ENCODE measurements at places on chromosomes 13 and 19. TPM values are rescaled to one million over a fixed set of nuclear protein-coding genes. Genes with fewer than 3 reads are reported as not detected.

GRCh38 chr19:28042516-28042915, 1170.4 kb downstream of the UQCRFS1 start:
- no peak for DNase-seq

DNA sequence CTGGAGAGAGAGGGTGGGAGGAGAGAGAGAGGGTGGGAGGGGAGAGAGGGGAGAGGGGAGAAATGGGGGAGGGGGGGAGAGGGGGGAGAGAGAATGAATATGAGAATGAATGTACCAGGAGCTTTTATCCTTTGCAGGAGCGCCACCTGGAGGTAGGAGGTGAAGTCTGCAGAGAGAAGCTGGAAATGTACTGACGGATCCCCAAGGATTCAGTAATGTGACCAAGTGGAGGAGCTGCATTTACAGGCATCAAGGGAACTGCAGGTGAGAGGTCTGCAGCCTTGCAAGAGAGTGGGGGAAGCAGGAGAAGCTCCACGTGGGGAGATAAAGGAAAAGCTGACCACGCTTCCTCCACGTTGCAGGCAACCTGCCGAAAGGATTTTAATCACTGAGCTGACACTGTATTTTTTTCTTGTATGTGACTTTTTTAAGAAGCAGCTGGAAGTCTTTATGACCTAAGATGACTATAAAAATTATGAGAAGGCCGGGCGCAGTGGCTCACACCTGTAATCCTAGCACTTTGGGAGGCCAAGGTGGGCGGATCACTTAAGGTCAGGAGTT, 33.7 kb downstream of the VSTM1 start:
- DNase-seq: peak; percentile 94

DNA sequence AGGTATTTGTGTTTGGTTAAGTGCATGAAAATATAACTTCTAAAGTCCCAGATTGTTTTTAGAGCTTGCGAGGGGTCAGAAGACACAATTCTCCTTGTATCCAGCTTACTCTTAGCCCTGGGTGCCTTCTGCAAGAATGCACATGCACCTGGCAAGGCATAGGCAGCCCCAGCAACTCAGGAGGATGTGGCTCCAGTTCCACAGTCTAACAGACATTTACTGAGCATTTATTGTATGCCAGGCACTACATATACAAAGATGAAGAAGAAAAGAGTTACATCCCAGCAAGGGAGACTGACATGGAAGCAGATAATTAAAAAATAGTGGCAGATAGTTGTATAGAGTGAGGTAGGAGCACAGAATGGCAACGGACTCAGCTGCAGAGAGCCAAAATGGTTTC, 101.1 kb upstream of the FRY start:
- DNase-seq: peak; percentile 60

DNA sequence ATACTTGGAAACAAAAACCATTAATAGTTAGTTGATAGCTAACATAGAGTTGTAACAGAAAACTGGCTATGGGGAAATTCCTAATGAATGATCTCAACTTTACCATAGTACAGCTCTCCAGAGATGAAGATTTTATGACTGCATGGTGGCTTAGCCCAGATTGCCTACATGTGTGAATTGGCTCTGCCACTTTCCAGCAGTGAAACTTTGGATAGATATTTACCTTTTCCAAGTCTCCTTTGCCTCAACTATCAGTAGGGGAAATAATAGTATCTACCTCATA, 161.1 kb downstream of the LACC1 start:
- DNase-seq: no peak

- no peak for DNase-seq
Measured at GRCh38 chr19:7522923-7523667, 671 bp downstream of the MCOLN1 start.

GRCh38 chr13:72303941-72304746, 423.3 kb downstream of the MZT1 start:
- DNase-seq: no peak

DNA sequence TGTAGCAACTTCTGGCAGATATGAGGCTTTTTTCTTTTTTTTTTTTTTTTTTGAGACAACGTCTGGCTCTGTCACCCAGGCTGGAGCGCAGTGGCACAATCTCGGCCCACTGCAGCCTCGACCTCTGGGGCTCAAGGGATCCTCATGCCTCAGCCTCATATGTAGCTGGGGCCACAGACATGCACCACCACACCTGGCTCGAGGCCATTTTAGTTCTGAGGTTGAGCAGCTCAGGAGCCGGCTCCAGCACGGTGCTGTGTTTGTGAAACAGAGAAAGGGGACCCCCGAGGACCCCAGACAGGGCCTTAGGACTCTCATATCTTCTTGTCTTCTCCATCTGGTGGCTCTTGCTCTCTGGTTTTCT, 3.4 kb upstream of the FLT3LG start:
- no peak for DNase-seq

GRCh38 chr19:50189331-50189730, 14.1 kb upstream of the MYH14 start:
- DNase-seq: peak; percentile 54

Gene HRC
- total RNA-seq: 0.08 TPM

Gene CLIP3
- 0.13 TPM for total RNA-seq

DNA sequence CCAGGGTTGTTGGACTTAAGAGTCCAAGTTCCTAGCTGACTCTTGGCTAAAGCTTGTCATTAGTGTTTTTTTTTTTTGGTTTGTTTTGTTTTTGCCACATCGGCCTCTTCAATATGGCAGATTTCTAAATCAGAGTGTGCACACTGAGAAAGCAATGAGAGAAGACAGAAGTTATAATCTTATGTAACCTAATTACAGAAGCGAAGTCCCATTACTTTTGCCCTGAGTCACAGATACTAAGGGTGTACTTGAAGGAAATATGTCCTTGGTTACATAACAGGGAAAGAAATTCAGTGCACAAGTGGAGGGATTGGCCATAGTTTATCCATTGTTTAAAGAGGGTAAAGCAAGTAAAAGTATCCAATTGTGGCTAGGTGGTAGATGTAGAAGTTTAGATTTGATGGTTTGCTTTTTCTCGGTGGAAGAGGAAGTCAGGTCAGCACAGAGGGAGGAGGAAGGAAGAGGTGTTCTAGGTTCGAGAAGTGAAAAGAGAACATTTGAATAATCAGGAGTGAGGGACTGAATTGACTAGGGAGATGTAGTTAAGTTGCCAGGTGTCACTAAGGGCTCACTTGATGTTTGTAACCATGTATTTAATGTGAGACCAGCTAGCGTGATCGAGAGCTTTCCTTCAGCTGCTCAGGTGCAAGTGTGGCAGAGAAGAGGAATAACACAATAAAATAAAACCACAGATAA, 12.2 kb downstream of the GTF2F2 start:
- no peak for DNase-seq

DNA sequence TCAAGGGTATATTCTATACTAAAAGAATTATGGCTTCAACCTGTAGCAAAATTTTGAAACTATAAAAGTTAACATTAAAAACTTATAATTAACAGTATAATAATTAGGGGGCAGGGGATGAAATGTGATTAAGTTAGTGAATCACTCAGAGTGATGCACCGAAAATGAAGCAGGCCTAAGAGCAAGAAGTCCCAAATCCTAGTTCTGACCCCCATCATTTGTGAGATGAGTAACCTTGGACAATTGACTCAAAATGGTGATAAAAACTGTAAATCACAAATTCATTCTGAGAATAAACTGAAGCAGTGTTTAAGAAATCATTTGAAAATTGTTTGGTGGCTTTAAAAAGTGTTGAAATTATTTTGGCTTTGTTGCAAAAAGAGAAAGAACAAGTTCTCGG, 56.8 kb downstream of the KLF12 start:
- no peak for DNase-seq

Gene IL11
- total RNA-seq: 0.31 TPM

Gene GPR12
- not detected for total RNA-seq

DNA sequence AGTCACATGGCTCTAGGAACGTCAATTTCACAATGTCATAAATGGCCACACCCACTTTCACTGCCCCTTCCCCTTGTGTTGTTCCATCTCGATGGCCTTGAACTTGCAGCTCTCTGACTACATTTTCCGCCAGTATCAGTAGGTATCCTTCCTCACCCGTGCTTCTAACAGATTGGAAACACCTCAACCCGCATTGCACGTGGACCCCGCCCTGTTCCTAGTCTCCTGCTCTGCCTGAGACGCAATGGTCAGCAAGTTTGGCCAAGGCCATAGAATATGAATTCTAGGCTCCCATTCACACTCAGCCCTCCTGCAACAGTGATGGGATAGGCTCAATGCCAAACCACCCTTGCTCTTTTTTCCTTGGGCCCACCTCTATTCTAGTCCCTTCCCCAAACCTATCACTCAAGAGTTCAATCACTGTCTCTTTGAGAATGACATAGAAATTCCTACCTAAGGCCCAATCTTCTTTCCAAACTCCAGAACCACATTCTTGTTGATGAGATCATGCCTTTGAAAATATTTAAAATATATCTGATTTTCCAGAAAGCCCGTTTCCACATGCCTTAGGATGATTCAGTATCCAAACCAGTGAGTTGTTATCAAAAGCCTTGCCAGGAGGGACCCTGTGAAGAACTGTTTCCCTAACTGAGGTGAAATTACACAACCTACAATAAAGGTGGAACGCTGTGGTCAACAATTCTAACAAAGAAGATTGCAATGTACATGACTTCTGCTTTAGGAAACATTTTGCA, 334.6 kb downstream of the MYO16 start:
- no peak for DNase-seq

Gene PSG7
- total RNA-seq: not detected

DNA sequence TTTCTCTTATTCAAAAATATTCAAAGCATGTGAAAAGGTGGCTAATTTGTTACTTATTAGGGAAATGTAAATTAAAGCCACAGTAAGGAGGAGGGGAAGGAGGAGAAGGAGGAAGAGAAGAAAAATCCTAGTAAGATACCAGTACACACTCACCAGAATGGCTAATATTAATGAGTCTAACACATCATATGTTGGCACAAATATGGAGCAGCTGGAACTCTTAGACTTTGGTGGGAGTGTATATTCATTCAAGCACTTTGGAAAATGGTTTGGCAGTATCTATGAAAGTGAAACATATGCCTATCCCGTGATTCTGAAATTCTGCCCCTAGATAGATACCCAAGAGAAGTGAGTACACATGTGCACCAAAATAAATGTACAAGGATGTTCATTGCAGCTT, 38.1 kb upstream of the RGCC start:
- DNase-seq: no peak

DNA sequence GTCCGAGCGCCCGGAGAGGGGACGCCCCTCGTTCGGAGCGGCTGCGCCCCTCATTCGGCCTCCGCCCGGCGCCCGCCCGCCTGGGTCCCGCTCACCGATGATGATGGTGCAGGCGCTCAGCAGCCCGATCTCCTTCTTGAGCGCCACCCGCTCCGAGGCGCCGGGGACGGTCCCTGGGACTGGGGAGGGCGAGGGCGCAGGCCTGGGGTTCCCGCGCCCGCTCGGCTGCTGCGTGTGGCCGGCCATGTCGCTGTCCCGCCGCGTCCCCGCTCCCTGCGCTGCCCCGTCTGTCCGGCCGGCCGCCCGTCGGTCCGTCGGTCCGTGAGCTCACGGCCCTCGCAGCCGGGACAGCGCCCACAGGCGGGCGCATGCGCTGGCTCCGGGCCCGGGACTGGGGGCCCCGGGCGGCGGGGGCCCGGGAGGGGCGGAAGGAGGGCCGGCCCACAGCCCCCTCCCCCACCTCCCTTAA, at the start of gene SLC7A10:
SLC7A10 (minus strand) TSS at position 393 of the 469 bp plus-strand sequence; CDS start at position 246, 147 bp downstream.
- no peak for DNase-seq

Gene POGLUT2
- total RNA-seq: 1.2 TPM

GRCh38 chr19:44554641-44555246, 25.3 kb upstream of the CEACAM20 start:
- no peak for DNase-seq

- peak; percentile 73 for DNase-seq
Measured at GRCh38 chr19:53877361-53877766, 4.6 kb upstream of the PRKCG start.

Gene ZNF737
- total RNA-seq: 0.29 TPM

DNA sequence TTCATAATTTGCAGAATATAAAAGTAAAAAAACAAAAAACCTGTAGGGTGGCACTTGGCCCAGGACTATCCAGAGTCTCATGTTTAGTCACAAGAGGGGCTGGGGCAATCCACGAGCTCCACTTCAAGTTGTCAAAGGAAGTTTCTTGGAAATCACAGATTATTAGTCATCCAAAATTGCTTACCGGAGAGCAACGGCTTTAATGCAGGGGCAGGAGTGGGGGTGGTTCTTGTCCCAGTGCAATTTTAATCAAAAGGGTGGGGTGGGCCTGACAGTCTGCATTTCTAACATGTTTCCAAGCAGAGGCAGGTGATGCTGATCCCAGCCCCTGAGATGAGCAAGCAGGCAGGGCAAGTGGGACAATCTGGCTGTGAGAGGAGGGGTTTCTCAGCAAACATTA, 233.9 kb downstream of the ABCC4 start:
- no peak for DNase-seq

Gene CGB5
- total RNA-seq: not detected

GRCh38 chr19:44113784-44114390, 688 bp downstream of the ZNF225 start:
- DNase-seq: peak; percentile 12

DNA sequence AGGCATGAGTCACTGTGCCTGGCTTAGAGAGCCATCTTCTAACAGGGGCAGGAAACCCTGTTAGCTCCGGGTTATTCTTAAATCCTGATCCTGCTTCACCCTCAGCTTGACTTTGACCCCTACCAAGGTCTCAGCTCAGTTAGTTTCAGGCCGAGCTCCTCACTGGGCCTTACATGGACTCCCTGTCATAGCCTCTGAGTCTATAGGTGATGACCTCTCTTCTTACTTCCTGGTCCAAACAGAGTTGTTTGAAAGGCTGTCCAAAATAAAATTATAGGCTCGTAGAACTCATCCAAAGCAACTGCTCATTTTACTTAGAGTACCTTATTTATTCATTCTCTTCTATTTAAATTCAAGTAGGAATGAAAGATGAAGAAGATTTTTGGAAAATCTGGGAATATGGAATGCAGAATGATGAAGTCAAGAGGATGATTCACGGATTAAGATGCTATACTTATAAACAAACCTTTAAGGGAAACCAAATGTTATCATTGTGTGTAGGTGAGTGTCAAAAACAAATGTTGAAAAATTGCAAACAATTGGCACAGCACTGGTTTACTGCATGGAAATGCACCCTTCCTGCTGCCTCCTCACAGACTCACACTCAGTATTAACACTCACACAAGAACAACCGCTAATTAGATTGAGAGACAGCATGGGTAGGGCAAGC, 174.1 kb downstream of the RGCC start:
- no peak for DNase-seq

Gene ZNF761
- 6.8 TPM for total RNA-seq

Gene AMH
- total RNA-seq: 17.3 TPM

Gene PLIN3
- total RNA-seq: 70.9 TPM

DNA sequence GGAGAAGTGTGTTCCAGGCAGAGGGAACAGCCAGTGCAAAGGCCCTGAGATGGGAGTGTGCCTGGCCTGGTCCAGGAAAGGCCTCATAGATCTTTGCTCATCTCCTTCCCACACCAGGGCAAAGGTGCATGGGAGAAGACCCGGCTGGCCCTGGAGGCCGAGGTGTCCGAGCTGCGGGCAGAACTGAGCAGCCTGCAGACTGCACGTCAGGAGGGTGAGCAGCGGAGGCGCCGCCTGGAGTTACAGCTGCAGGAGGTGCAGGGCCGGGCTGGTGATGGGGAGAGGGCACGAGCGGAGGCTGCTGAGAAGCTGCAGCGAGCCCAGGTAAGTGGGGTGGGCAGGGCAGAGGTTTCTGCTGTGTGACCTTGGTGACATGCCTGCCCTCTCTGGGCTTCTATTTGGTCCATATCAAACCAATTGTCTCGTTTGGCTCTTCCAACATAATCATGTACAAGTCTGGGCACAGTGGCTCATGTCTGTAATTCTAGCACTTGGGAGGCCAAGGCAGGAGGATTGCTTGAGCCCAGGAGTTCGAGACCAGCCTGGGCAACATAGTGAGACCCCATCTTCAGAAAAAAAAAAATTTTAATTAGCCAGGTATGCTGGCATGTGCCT, 51.1 kb downstream of the KCNC3 start:
- no peak for DNase-seq

All from HT-29 (cell line).